ENCODE measurements at places on chromosomes 1 and 21.

- DNase-seq = no peak
These were observed 105.0 kb upstream of the ADGRL2 start for GRCh38 chr1:81695741-81696140.

DNA sequence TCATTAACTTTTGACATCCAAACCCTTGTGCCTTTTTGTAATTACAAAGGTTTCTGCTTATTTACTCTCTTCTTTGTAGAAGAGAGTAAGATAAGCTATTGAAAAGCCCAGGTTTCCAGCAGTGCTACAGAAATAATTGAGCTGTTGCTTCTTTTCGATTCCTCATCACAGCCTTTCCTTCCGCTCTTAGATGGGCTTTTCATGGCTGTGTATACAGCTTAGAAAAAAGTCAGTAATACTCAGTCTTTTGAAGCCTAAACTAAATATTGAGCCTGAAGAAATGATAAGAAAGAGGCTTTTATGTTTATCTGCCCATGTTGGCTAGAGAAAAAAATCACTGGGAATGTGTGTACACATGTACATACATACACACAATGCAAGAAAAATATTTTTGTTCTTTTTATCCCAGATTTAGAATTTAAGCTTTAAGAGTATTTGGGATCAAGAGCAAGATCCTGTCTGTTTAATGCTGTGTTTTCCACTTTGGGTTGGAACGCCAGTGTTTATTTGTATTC lies 172.4 kb downstream of the VPS13D start:
- DNase-seq = no peak

- DNase-seq = peak; percentile 46
These were observed 42.1 kb downstream of the HOOK1 start for GRCh38 chr1:59856725-59857338.

- DNase-seq = no peak
These were observed 37.3 kb downstream of the NENF start for GRCh38 chr1:212470059-212470458.

DNA sequence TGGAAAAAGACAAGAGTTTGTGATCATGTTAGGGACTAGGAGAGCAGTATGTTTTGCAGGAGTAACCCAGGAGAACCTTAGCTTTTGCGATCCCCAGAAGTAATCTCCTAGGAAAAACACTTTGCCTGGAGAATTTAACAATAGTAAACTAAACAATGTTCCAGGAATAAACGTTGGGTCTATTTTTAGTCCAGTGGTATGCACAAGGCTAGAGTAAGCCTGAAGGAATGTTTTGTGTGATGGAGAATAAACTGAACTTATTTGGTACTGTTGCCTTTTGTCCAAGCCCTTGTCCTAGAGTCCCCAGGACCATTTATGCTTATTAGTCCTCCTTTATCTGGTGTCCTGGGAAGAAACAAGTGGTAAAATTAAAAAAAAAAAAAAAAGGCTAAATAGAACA lies 28.7 kb upstream of the RGS5 start:
- no peak for DNase-seq

- DNase-seq = no peak
These were observed 28.9 kb downstream of the FAM151A start for GRCh38 chr1:54594463-54594862.

DNA sequence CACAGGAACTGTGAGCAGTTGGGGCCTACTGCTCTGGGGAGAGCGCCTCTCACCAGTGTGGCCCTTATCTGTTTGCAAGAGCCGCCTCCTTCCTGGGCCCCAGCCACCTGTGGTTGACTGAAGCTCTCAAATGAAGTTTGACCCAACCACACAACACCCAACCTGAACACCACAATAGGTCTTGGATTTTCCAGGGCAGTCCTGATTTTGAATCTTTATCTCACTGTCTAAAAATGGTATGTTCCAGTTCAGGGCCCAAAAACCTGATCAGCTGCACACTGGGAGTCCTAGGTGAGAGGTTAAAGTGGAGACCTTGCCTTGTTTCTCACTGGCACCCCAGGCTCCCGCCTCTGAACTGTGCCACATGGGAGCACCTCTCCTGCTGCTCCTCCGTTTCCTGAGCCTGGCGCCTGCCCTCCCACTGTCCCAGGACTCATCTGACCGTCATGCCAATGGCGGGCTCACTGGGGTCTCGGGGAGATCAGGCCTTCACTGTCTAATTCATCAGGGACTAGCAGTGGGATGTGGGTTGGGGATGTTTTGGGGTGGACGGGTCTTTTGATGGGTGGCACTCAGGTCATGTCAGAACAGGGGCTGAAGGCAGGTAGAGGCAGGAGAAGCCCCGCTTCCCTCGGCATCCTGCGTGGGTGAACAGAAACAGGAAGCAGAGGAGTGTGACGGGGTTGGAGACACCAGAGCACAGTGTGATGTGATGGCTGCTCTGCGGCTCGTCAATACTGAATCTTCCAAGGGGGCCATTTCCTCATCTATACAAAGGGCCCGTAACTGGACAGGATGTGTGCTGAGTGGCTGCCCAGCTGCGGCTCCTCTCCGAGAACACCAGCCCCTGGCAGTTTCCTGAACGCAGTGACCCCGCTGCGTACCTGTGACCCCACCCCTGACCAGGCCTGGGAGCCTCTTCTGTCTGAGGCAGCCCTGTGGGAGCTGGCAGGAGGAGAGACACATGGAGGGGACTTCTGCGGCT lies 59.6 kb upstream of the ITPKB start:
- no peak for DNase-seq

DNA sequence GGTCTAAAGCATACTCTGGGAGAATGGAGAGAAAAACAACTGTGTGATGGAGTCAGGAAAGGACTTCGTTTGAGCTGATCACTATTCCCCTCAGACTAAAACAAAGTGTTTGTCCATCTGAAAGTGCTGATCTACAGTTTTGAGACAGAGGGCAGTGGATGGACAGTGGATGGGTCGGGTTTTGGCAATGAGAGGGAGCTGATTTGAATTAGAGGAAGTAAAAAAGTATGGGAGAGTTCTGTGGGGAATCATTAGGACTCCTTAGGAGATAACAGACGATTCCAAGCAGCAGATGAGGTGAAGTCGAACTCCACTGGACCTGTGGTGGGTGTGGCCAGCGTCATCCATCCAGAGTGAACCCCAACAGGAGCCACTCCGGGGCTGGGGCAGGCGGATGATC lies 62.3 kb downstream of the PTGS2 start:
- no peak for DNase-seq

DNA sequence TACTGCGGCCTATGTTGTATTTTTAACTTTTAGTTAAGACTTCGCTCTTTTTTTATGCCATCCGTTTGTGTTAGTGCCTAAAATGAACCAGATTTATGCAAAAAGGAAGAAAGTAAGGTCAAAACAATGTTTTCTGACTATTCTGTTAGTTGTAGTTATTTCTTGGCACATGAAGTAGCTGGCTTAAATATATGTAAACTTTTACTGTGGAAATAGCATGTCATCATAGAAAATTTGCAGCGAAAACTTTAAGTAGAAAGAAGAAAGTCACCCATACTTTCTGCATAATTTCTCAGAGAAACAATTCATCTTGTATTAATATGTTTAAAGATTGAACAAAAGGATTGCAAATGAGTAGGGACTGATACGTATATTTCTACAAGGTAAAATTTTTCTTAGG lies 106.4 kb downstream of the NEK7 start:
- DNase-seq = no peak

GRCh38 chr1:117683571-117684285 lies 77.9 kb downstream of the TENT5C start:
- DNase-seq = no peak

- DNase-seq = peak; percentile 85
These were observed 128.6 kb upstream of the HOOK1 start for GRCh38 chr1:59686170-59686569.

GRCh38 chr1:30135698-30136097 lies 587.7 kb downstream of the MATN1 start:
- no peak for DNase-seq

GRCh38 chr1:163774978-163775620 lies 453.3 kb downstream of the NUF2 start:
- DNase-seq = no peak

- peak; percentile 36 for DNase-seq
These were observed 27.0 kb downstream of the ZZZ3 start for GRCh38 chr1:77655431-77655974.

- no peak for DNase-seq
These were observed 5.3 kb downstream of the FCRLB start for GRCh38 chr1:161726473-161727255.

DNA sequence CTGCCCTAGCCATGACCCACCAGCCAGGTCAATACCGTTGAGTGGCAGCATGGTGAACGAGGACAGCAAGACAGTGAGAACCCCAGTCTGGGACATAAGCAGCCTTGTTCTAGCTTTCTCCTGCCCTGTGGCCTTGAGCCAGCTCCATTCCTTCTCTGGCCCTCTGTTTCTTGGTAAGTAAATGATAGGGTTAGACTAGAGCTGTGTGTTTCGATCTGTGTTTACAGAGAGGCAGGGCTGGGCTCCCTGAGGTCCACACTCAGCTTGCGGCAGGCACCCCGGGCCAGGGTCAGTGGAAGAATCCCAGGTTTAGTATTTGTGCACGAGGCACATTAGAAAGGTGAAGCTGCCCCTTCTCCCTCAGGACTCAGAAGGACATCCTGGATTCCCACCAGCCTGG lies 27.3 kb downstream of the FOXO6 start:
- DNase-seq = no peak

DNA sequence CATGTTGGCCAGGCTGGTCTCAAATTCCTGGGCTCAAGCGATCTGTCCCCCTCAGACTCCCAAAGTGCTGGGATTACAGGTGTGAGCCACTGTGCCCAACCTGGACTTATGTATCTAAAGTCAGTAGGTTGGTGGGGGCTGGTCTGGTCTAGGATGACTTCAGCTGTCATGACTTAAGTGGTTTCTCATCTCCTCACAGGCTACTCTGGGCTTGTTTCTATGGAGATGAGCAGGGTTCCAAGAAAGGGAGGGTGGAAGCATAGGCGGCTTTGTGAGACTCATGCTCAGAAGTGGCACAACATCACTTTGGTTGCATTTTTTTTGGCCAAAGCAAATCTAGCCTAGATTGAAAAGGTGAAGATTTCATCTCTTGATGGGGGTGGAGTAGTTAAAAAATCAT lies 115.9 kb upstream of the IVNS1ABP start:
- DNase-seq = no peak

DNA sequence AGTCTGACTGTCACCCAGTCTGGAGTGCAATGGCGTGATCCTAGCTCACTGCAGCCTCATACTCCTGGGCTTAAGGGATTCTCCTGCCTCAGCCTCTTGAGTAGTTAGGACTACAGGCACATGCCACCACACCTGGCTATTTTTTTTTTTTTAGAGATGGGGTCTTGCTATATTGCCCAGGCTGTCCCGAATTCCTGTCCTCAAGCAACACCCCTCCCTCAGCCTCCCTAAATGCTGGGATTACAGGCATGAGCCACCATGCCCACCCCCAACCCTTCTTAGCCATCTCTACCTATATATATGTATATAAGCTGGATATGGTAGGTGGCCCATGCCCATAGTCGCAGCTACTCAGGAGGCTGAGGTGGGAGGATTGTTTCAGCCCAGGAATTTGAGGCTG lies 13.4 kb upstream of the SLC25A44 start:
- no peak for DNase-seq

- no peak for DNase-seq
These were observed 9.4 kb downstream of the MORN1 start for GRCh38 chr1:2381741-2382620.

DNA sequence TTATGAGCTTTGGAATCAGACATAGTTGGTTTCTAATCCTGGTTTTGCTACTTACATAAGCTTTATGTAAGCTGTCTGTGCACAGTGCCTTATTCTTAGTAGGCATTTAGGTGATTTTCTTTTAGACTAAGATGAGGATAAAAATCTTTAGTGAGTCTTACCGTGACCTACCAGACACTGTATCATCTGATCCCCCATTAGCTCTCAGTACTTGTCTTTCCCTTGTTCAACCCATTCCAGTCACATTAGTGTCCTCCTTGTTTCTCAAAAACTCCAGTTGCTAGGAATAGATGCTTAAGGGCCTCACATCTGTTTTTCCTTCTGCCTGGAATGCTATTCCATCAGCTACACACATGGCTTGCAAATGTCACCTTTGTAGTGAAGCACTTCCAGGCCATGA lies 18.8 kb downstream of the PPP1R12B start:
- no peak for DNase-seq

DNA sequence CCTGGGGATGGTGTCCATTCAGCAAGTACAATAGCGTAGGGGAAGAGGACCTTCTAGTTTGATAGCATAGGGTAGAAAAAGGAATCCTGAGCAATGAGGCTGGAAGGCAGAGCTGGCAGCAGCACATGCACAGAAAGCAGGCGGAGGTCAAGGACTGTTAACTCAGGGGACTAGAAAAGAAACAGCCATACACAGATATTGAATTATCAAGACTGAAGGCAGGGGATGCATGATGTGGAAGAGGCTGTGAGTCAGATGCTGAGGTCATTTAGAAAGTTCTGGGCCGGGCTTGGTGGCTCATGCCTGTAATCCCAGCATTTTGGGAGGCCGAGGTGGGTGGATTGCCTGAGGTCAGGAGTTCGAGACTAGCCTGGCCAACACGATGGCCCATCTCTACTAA lies 65.6 kb downstream of the OPTC start:
- no peak for DNase-seq

GRCh38 chr1:12136916-12137610 lies 29.7 kb upstream of the TNFRSF1B start:
- DNase-seq = no peak

GRCh38 chr1:207245124-207245523 lies 76.4 kb upstream of the CD55 start:
- no peak for DNase-seq

- DNase-seq = no peak
These were observed 35.5 kb upstream of the IRF2BP2 start for GRCh38 chr1:234645474-234645953.

GRCh38 chr1:29439615-29440014 lies 203.3 kb downstream of the PTPRU start:
- no peak for DNase-seq

- no peak for DNase-seq
These were observed 13.6 kb upstream of the GPR88 start for GRCh38 chr1:100524355-100524754.

DNA sequence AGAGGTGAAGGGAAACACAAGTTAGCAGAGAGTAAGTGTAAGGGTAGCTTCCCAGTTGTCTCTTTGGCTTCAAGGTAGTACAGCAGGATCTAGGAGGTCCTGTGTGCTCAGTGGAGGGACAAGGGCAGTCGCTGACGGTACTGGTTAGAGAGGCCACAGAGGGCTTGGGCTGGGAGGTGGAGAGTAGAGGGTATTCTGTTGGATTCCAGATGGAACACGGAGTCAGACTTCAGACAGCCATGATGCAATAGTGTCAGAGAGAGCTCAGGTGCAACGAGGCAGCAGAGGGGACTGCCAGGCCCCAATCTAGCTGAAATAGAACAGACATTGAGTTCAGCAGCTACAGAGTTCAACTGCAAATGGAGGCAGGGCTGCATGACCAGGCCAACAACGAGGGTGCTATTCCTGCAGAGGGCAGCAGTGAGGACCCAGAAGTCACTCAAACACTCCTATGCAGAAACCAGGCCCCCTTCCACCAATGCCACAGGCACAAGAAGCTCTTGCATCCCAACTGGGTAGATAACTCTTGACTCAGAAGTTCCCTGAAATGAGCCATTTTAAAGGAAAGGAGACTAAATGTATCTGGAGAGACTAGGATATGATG lies 325.0 kb upstream of the ESRRG start:
- DNase-seq = no peak
